ENCODE measurements at places on chromosomes 7 and 10.

- DNase-seq = no peak
Observed at GRCh38 chr10:22444219-22444788, 99.0 kb downstream of the SPAG6 start.

DNA sequence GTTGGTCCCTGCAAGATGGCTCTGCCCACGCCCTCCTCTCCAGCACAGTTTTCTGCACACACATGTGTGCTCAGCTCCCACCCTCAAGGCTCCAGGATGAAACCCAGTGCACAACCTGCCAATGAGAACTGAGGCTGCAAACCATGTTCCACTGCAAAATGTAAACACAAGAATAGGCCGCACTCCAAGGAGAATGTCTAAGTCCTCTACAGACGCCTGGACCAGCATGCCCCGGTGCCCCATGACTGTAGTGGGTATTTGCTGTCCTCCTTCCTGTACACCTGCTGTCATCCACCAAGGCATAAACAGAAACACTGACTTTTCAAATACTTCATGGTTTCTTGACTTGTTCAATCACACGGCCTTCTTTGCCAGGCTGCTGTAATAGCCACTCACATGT is 72.6 kb downstream of the COBL start:
- no peak for DNase-seq

- peak; percentile 93 for DNase-seq
Observed at GRCh38 chr10:102450374-102451104, 804 bp downstream of the C10orf95 start.

GRCh38 chr7:134155871-134156270 is 28.7 kb downstream of the LRGUK start:
- no peak for DNase-seq

DNA sequence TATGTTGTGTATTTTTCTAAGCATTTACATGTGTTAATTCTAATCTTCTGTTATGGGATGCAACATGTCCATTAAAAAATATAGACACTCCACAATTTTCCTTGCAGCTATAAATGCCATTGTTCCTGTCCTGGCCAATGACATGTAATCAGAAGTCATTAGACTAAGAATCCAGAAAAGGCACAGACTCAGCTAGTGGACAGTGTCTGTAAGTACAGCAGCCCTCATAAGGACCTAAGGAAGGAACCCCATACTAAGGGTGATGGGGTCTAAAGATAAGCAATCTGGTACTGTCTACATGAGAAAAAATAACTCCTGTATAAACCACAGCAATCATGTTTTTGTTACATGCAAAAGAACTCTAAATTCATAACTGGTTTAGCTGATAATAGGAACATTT is 115.9 kb downstream of the GPR85 start:
- no peak for DNase-seq

DNA sequence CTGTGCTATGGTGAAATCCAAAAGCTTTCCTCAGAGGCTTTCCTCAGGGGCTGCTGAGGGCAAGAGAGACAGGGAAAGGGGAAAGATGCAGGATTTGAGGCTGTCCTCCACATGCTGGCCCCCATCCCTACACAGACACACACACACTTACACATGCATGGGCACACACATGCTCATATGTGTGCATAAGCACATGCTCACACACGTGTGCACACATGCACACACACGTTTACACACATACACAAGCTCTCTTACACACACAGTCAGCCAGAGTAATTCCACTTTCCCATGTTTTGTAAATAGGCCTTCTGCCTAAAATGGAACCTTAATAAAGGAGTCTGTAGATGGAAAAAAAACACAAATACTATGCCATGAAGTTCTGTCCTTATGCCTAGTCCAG is 312.9 kb downstream of the GRID1 start:
- DNase-seq = no peak

GRCh38 chr10:90988802-90989201 is 67.9 kb upstream of the ANKRD1 start:
- DNase-seq = no peak

DNA sequence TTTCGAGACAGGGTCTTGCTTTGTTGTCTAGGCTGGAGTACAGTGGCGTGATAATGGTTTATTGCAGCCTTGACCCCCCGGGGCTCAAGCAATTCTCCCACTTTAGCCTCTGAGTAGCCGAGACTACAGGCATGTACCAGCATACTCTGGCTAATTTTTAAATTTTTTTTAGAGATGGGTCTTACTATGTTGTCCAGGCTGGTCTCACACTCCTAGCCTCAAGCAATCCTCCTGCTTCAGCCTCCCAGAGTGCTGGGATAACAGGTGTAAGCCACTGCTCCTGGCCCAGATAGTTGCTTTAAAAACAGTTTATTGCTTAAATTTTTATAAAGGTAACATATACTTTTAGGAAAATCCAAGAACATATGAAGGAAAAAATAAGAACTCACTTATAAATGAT is 26.3 kb downstream of the NEURL1 start:
- no peak for DNase-seq

GRCh38 chr10:103666087-103666761 is 172.7 kb downstream of the NEURL1 start:
- DNase-seq = no peak

DNA sequence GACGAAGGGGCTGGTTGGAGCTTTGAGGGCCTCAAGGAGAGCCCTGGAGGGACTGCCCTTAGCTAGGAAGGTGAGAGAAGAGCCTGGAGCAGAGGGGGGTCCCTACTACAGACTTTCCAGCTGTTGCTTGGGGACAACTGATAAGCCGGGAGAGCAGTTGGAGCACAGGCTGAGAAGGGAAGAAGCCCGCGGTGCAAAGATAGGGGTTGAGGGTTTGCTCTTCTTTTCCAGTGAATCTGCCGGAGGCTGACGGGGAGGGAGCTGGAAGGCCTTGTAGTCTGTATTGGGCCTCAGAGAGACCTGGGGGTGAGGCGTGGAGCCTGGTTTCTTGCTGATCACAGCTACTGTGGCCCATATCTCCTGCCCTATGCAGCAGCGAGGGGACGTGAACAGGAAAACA is 23.7 kb downstream of the CYP26A1 start:
- DNase-seq = no peak

DNA sequence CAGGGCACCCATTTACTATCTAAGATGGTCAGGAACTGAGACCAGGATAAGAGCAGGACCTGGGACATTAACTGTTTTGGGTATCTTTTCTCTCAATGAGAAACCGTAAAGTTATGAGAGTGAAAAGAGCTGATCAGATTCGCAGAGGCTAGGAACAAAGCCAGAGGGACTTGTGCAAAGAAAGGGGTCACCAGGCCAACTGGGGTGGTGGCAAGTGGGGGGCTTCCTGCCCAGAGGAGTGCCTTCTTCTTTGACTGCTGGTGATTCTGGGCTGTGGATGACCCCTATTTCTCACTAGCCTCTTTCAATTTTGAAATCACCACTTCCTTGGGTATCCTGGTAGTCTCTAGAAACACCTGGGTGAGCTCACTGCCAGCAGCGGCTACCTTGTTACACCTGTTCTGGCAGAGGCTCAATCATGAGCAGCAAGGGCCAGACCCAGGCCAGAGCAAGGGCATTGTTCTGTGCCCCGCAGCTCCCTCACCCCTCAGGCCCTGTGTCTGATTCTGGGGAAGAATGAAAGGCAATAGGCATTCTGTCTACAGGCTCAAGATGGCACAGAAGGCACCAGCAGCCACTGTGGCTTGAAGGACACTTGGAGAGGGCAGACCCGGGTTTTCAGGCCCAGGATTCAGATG is 999 bp downstream of the SFTPD start:
- DNase-seq = no peak

GRCh38 chr7:91537260-91538152 is 273.3 kb downstream of the FZD1 start:
- no peak for DNase-seq

DNA sequence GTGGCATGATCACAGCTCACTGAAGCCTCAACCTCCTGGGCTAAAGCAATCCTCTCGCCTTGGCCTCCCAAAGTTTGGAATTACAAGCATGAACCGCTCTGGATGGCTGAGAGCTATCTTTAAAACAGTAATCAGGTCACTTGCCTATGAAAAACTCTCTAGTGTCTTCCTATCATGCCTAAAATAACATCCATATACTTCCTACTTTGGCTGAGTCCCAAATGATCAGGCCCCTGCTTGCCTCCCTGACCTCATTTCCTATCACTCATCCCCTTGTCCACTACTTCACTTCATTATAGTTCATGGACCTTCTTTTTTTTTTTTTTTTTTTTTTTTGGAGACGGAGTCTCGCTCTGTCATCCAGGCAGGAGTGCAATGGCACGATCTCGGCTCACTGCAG is 28.0 kb downstream of the SEPTIN7 start:
- DNase-seq = no peak

DNA sequence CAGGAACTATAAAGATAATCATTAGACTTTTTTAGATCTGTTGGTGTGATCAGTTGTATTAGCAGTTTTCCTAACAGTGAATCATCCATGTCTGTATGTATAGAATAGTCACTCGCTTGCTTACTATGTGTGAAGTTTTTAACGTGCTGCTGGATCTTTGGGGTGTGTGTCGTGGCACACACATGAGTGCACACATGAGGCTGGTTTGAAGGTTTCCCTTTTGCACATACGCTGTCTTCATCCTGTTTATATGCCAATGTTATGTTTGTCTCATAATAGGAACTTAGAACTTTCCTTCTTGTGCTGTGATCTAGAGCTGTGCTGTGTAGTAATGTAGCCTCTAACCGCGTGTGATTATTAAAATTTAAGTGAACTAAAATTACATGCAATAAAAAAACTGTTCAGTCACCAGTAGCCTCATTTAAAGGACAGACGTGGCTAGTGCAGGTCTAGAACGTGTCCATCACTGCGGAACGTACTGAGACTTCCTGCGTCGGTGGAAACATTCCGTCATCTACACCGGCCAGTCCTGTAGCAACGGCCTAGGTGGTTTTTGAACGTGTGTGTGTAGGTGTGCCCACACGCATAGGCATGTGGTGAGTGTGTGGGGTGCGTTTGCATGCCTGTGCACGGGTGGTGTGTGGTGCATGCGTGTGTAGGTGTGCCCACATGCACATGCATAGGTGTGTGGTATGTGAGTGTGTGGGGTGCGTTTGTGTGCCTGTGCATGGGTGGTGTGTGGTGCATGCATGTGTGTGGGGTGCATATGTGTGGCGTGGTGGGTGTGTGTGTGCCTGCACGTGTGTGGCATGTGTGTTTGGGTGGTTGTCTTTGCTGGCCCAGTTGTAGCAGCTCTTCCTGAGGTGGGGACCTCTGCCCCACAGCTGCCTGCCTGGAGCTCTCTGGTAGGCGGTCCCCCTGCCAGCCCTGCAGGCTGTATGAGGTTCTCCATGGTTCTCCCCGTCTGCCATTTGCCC is 56.6 kb downstream of the INPP5A start:
- DNase-seq = no peak

GRCh38 chr10:124465777-124466488 is 4.3 kb downstream of the LHPP start:
- no peak for DNase-seq

GRCh38 chr7:787332-788240 is 44.7 kb upstream of the SUN1 start:
- no peak for DNase-seq

DNA sequence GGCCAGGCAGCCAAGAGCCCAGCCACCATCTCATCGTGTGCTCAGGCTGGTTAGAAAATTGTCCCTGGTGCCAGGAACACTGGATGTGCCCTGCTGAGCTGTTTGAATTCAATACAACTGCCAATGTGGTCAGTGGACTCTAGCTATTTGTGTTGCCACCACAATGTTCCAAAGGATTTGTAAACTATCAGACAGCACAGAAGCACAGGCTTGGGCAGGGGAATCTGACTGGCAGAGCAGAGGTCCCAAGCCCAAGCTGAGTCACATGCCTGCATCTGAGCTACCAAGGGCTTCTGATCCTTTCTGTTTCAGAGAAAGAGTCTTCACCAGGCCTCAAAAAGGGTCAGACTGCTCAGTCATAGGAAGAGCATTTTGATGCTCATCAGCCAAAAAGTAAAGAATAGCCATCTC is 232.1 kb upstream of the SEMA3C start:
- DNase-seq = no peak

GRCh38 chr10:110784198-110784597 is 87.5 kb upstream of the PDCD4 start:
- DNase-seq = no peak

DNA sequence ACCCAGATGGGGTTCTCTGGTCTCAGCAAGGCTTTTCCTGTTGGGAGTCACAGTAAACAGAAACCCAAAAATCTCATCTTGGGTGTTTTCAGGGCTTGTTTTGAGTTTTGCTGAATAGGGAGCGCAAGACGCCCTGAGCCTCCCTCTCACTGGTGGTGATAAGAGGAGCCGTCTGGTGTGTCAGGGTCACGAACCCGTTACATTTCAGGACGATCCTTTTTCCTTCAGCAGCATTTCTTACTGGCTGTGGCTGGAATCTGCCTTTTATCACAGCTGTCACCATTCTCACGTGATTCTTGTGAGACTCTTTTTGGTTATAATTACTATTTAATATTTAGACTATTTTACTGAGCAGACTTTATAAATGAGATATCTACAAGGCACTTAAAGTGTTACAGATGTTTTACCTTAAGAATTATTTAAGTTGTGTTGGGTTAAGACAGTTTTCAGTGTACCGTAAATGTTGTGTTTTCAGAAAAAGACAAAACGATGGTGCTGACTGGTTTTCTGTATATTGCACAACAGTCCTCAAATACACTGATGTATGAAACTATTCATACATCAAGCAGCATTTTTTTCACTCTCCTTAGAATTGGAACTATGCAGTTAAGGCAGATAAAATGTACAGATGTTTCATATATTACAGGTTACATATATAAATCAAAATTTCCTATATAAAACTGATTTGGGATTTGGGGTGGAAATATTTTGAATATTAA is 2.2 kb upstream of the GET4 start:
- DNase-seq = no peak

DNA sequence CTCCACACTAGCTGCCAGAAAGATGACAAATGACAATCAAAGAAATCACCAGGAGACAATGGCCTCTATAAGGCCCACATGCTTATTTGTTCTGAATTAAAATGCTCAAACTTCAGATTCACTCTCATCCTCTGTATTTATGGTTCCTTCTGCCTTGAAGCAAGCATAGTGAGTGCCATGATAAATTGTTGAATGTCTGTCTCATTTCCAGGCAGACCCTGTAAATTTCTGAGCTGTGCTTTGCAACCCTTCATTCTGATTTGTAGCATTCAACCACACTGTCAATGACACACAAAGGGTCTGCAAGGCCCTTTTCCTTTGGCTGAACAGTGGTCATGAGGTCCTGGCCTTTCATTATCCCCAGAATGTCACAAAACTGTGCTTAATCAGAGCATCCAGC is 506.6 kb upstream of the GHITM start:
- DNase-seq = no peak

DNA sequence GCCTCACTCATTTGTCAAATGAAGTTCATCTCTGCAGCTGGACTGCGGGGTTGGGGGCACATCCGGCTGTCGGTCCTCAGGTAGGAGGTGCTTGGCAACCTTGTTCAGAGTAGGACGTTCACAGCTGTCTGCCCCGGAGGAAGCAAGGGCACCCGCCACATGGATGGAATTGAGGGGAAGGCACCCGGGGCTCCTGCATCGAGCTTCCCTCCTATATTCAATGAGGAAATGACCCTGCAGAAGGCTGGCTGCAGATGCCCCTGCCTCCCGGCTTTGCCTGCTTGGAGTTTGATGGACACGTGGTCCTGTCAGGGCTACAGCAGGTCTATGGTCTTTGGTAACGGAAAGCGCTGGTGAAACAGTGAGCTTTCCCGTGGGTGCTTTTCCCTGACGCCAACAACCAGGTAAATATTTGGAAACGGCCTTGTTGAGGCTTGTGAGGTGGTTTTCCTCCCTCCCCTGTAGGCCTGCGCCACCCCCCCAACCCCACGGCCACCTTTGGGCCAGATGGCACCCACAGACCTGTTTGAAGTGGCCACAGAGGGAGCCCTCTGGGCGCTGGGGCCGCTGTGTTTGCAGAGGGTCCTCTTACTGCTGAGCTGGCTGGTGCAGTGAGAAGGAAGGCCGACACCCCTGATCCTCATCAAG is 32.9 kb downstream of the HTRA1 start:
- no peak for DNase-seq
